ENCODE measurements at places on chromosomes 12 and 14.

DNA sequence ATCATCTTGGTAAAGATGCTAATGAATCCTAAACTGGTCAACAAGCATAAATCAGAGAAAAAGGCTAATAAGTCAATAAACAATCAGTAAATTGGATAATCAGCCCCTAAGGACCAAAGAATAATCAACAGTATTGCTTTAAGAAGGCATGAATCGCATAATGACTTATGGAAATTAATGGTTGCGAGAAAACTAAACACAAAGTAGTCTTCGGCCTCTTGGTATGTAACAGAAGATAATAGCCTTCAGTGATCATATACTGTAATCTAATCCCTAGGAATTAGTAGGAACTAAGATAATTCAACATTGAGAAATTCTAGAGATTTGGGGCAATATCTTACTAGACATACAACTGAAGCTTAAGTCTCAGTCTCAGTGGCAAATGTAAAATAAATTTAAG lies 122.1 kb downstream of the PRKCH start:
- DNase-seq: no peak

DNA sequence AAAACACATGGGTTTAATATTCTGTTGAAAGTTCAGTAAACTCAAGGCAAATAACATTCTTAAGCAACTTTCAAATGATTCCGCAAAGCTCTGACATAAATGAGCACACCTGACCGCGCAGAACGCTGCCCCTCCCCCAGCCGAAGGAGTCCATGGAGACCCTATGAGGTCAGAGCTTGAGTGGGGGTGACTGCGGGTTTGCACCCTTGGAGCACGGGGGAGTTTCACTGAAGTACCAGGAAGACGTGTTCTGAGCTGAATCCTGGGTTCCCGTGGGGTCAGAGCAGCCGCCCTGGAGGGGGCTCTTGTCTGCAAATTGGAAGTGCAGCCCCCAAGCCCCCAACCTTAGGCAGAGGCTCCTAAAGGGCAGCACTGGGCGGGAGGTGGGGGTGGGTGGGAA lies 324.1 kb upstream of the SFSWAP start:
- DNase-seq: no peak

GRCh38 chr12:118150625-118151024 lies 14.7 kb downstream of the PEBP1 start:
- DNase-seq: no peak

DNA sequence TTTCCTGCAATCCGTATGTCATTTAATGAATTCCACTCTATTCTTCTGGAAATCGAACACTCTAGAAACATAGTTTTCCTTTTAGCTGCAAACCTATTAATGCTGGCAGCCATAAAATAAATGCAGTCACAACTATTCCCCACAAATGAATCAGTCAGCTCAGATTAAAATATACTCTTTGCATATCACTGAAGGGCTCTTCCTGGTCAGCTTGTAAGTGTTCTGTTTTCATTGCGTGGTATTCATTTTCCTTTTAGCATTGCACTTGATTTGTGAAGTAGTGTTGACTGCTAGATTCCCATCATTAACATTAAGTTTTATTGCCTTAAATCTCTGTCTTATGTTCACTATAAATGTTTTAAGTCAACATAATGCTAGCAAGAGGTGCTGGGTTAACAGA lies 685.9 kb downstream of the DIO2 start:
- DNase-seq: no peak

DNA sequence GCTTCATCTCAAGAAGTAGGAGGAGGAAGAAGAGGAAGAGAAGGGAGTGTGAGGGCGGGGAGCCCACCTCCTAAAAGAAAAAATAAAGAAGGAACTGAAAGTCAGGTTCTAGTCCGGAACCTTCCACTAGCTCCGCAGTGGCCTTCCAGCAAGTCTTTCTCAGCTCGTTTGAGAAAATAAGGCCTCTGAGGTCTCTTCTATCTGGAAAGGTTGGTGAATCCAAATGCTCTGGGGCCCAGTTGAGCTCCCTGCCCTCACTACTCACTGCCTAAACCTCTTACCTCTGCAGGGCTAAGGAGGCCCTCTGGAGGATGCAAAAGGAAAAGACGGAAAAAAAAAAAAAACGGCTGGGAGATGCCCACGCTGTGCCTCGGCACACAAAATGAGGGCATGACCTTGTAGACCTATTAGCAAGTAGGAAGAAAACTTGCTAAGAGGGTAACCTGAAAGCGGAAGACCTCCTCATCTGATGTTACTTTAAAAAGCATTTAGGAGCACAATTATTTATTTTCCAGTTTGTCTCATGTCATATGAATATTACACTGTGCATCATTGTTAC lies 35.9 kb downstream of the FBLN5 start:
- peak; percentile 63 for DNase-seq

DNA sequence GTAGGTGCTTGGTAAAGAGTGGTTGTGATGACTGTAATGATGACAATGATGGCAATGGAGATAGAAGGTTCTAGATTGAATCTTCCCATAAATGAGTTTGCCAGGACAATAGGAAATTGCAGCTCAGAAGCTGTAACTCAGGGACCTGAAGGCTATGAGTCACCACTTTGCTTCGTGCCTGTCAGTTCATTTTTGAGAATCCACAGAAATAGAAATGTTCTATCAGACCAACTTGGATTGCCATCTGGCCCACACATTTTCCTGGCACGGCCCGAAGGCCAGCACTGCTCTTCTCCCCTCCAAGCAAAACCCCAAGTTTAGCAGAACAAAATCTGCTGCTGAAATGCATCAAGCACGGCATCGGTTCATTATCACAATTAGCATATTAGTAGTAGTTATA lies 1127.0 kb downstream of the BCL11B start:
- DNase-seq: no peak

DNA sequence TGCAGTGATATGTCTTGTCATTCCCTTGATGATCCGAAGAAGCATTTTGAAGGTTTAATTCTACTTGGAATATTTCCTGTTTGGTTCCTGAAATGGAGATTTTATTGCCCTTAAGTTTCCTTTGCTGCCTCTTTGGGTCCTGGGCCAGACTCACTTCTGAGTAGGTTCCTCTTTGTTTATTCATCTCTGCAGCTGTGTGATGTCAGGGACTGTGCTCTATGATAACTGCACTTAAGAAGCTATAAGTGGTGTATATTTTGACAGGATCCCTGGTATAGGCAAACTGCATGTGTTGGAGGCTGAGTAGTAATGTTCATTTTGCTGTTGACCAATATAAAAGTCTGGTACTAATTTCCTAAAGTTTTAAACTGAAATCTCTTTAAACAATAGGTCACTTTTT lies at the start of gene KLRC4:
Gene KLRC4, minus strand, starts transcription at position 366 of the 400 bp plus-strand sequence. Its CDS starts 182 bp downstream, at position 184.
- no peak for DNase-seq

- peak; percentile 23 for DNase-seq
These were observed 87.5 kb downstream of the SETD3 start for GRCh38 chr14:99393059-99393655.

GRCh38 chr14:97975216-97975615 lies 1178.0 kb downstream of the VRK1 start:
- peak; percentile 13 for DNase-seq

DNA sequence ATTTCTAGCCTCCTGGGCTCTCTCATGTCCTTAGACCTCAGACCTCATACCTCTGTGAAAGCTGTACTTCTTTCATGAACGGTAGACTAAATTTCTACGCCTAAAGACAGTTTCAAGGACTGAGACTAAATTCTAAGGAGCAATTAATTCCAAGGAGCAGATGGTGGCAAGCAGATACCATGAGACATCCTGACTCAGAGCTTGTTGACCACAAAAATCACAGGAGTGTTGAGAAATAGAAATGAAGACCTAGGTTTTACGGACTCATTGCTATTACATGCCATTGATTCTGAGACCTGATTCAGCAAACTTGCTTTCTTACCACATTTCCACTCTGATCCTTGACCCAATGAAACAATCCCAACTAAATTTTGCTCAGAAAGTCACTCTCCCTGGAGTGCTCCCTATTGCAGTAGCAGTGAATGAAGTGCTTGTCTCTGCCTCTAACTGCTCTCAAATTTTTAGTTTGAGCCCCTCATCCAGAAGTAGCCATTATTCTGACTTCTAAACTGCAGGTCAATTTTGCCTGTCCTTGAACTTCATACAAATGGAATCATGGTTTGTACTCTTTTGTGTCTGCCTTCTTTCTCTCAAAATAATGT lies 52.0 kb downstream of the PEX5 start:
- DNase-seq: no peak

DNA sequence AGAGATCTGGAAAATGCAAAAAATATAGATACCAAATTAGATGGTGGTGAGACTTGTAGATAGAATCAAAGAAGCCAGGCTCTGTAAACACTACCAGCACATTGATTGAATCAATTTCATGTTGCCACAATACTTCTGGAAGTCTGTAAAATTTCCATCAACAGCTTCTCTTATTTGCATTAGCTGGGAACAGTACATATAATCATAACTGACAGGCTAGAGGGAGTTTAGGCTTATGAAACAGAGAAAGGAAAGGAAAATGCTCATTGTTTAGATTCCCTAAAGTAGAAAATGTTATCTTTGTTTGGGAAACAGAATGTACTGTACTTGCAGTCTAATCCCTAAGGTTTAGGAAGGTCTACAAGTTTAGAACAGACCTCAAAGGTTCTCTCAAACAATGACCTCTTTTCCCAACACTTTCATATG lies 335.2 kb downstream of the CEP128 start:
- DNase-seq: no peak

- peak; percentile 98 for DNase-seq
These were observed 1.5 kb downstream of the BLOC1S1 start for GRCh38 chr12:55717011-55718007.

DNA sequence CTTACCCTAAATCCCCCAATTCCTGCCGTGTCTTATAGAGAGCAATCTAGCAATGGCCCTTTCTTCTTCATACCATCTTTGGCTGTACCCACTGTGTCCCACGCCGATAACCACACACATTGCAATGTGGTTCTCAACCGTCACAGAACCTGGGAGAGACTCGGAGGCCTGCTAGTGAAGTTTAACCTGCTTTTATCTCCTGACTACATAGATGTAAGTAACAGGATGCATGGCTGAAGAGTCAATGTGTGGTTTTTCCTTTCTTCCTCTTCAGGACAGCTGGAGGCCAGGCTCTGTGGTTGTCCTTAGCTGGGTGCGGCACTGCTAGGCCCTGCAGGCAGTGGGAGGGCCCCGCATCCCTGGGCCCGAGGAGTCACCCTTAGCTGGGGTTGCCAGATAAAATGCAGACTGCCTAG lies 51.3 kb downstream of the ZNF664 start:
- no peak for DNase-seq

- no peak for DNase-seq
These were observed 1093.2 kb downstream of the TMEM121 start for GRCh38 chr14:106619606-106620005.

GRCh38 chr12:55743406-55744339 lies 751 bp downstream of the GDF11 start:
- DNase-seq: peak; percentile 57

GRCh38 chr14:87108726-87109125 lies 884.3 kb downstream of the GALC start:
- DNase-seq: no peak

- DNase-seq: no peak
These were observed 19.0 kb upstream of the OVCH1 start for GRCh38 chr12:29516431-29516875.

DNA sequence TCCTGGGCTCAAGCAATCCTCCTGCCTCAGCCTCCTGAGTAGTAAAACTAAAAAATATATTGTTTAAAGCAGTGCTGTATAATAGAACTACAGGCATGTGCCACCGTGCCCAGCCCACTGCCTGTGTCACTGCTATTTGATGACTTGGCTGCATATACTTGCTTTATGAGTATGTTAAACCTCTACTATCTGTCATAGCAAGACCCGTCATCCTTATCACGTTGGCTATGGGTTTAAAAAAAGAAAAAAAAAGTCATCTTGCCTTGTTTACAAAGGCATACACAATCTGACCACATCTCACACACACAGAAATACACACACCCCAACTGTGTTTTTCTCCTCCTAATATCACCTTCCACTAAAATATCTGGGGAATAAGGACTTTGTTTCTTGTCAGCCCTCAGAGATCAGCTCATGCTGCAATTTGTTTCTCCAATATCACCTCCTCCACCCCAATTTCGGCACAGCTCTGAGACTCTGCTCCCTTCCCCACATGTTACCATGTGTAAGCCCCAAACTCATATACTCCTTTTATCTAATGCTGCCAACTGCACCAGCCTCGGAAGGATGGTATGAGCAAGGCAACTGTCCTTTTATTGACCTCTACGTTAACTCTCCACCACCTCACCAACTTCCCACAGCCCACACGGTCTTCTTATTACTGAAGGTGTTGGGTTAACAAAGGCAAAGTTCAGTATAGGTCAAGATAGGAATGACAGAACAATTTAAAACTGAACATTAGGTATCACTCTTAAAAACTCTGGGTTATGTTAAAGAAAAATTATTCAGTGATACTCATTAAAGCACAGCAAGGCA lies 802 bp upstream of the TMPRSS12 start:
- DNase-seq: no peak

DNA sequence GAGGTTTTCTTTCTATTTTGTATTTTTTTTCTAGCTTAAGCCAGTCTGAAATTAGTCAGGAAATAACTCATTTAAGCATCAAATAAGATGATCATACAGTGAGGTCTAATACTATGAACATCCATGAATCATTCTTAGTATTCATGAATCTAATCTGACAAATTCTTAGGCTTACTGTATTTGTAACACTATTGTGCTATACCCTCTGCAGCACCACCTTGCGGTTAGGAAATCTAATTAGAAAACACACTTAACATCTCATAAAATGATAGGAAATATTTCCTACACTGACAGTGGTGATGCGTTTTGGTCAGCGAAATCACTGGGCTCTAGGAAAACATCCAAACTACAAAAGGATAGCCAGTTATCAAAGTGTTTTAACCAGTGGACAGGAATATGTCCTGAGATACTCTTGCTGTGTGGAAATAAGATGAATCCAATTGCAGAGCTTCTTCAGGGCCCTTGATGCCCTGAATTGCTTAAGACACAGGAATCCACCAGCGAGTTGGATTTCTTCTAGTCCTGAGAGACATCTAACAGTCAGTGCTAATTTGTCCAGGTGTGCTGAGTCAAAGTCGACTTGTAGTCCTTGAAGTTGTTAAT lies 109.3 kb upstream of the MYF6 start:
- no peak for DNase-seq

DNA sequence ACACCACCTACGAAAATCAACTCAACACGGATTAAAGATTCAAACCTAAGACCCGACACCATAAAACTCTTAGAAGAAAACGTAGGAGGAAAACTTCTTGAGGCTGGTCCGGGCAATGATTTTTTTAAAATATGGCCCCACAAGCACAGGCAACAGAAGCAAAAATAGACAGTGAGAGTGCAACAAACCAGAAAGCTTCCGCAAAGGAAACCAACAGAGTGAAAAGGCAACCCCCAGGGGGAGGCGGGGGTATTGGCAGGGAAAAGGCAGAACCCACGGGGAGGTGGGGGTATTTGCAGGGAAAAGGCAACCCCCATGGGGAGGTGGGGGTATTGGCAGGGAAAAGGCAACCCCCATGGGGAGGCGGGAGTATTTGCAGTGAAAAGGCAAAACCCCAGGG lies 20.5 kb upstream of the FBRSL1 start:
- DNase-seq: no peak

- DNase-seq: no peak
These were observed 373.1 kb upstream of the DCN start for GRCh38 chr12:91555436-91556415.

- DNase-seq: no peak
These were observed 4.3 kb downstream of the MBIP start for GRCh38 chr14:36316131-36316530.
